Transverse colon (tissue), 4 donors: ENCODE measurements at places on chromosomes 5 and 9. TPM values are rescaled to one million over a fixed set of nuclear protein-coding genes. Genes with fewer than 3 reads are reported as not detected.

GRCh38 chr5:159705948-159706347 lies 210.3 kb upstream of the ADRA1B start:
- DNase-seq = no peak

GRCh38 chr5:181215997-181216989 lies 6.8 kb upstream of the TRIM41 start:
- DNase-seq = no peak

DNA sequence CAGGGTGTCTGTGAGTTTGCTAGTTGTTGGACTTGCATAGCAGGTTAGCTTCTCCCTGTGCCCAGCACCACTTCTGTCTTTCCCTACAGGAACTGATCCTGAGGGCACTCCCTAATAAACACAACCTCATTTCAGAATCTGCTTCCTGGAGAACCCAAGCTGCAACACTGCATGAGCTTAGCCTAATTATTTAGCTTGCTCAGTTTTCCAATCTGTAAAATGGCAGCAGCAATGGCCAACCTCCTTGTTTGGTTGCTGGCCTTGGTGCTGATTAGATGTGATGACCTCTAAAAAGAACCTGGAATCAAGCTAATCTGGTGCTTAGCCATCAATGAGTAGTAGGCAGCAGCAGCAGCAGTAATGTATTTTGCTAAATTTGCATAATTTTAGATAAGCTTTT lies 133.9 kb downstream of the ADCY2 start:
- no peak for DNase-seq

DNA sequence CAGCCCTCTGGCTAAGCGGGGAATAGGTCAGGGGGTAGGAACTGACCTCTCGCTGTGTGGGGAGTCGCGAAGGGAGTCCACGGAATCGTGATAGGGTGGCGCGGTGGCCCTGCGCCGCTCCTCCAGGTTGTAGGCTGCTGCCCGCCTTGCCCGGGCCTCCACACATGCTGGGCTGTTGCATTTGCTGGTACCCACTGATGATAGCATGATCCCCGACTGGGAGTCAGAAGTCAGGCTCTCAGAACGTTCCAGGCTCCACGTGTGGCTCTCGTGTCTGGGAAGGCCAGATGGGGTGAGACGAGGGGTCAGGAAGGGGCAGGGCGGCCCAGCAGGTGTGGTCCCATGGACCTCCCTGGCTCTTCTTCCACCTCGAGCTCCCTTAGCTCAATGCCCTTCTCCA lies 56.0 kb downstream of the PSD2 start:
- DNase-seq = no peak

- no peak for DNase-seq
Measured at GRCh38 chr9:120555839-120556238, 24.1 kb downstream of the CDK5RAP2 start.

DNA sequence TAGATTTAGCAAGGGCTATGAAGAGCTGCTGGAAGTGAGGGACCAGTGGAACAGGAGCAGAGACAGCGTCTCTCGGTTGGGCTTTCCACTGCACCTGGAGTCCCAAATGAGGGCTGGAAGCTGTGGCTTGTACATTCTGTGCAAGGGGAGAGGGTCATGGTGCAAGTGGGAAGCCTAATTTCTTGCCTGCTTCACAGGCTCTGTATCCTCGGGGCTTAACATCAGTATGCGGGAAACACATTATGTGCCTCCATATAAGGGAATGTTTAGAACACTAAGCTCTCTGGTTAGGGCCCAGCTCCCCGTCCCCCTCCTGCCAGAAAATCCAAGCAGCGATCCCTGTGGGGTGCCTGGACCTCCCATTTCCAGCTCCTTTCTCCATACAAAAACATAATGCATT lies 89.0 kb upstream of the NIPAL4 start:
- no peak for DNase-seq

GRCh38 chr5:150130493-150130922 lies 25.1 kb downstream of the PDGFRB start:
- no peak for DNase-seq

The IL13 gene
- total RNA-seq = not detected

The SLCO6A1 gene
- total RNA-seq = not detected

The AFAP1L1 gene
- total RNA-seq = 2.8 TPM

GRCh38 chr5:56434986-56435385 lies 201.9 kb upstream of the ANKRD55 start:
- no peak for DNase-seq
